ENCODE measurements at places on chromosomes 5 and 9. TPM values are rescaled to one million over a fixed set of nuclear protein-coding genes. Genes with fewer than 3 reads are reported as not detected.

The ZNF484 gene
- 2.8 TPM for polyA plus RNA-seq

The C5orf52 gene
- polyA plus RNA-seq = not detected

The PCDHA9 gene
- polyA plus RNA-seq = not detected

DNA sequence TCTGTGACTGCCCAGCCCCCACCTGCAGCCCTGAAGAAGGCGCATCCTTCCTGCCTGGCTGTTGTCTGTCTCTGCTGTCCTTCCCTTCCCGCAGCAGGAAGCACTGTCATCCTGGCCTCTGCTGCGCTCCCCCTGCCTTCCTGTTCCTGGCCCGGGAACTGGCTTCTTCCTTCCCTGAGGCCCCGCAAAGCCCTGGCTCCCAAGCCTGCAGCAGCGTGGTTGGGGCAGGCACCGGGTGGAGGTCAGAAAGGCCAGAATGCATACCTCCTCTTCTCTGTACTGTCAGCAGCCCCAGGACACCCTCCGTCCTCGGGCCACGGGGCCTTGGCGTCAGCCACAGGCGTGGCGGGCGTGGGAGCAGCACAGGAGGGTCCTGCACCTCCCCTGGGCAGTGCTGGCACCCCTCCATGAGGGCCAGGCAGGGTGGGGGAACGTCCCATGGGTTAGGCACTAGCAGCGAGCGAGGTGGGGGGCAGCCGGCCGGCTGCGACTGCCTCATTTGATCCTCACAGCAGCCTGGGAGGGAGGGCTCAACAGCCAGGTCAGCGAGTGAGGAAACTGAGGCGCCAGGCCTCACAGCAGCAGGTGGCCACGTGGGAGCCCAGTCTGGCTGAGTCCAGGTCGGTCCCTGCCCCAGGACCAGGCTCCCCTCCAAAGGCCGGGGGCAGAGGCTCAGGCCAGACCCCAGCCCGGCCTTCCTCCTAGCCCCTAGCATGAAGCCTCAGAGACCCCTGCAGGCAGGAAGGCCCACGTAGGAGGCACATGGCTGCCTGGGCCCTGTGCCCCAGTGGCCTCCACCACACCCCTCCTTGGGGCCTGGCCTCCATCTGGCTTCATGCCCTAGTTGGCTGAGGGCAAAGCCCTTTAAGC is 9.4 kb downstream of the FLT4 start:
- no peaks in the 10 kb centered on the region for H3K36me3 ChIP-seq
- H3K27me3 ChIP-seq = peaks cover 7% of the 10 kb centered on the region
- no peak for DNase-seq
- no peak overlapping the region for H3K4me3 ChIP-seq
- H3K27ac ChIP-seq = no peak overlapping the region

DNA sequence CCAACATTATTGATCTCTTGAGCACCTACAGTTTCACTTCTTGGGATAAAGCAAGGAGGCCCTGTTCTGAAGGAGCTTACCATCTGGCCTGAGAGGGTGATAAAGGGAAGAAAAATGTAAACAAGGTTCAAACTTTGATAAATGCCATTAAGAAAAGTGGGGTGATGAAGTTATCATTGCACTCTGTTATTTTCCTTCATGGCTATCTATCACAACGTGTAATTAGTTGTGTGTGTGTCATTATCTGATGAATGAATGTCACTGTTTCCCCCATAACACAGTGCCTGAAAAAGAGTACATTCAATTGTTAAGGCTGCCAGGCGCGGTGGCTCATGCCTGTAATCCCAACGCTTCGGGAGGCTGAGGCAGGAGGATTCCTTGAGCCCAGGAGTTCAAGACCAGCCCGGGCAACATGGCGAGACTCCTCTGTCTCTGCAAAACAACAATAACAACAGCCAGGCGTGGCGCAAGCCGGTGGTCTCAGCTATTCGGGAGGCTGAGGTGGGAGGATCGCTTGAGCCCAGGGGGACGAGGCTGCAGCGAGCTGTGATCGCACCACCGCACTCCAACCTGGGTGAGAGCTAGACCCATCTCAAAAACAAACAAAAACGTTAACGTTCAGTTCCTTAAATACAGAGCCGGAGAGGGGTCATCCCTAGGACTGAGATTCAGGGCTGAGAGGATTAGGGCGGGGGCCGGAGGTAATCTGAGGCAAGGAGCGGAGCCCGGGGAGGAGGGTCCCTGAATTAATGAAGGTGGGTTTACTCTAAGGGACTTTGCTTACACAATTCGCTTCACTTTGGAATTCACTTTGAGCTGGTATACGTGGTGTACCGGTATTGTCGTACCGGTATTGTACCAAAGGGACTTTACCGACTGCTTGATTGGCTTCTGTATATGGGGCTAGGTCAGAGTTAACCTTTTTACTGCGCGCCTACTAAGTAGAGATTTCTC is 917 bp downstream of the NHP2 start:
- peaks cover 8% of the 10 kb centered on the region for H3K4me1 ChIP-seq
- no peaks in the 10 kb centered on the region for H3K27me3 ChIP-seq
- H3K36me3 ChIP-seq = peaks cover 16% of the 10 kb centered on the region
- peak overlapping the region; percentile 65 for H3K27ac ChIP-seq
